ENCODE measurements at places on chromosomes 7 and 10.

GRCh38 chr7:138565451-138566114 is 105.5 kb downstream of the TRIM24 start:
- no peak overlapping the region for H3K27ac ChIP-seq
- no peaks in the 10 kb centered on the region for H3K27me3 ChIP-seq
- no peak overlapping the region for H3K4me3 ChIP-seq
- H3K4me1 ChIP-seq, result no peaks in the 10 kb centered on the region
- no peak for DNase-seq

DNA sequence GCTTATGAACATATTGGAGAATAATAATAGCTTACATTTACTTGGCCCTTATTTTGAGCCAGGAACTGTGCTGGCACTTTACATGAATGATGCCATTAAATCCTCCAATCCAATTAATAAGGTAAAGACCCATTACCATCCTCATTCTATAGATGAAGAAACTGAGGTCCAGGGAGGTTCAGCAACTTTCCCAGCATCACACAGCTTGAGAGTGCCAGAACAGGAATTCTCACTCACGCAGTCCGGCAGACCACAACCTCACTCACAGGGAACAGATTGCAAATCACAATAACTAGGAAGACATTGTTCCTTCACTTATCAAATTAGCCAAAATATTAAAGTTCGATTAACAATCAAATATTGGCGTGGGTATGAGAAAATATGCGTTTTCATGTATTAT is 18.3 kb downstream of the GPRIN2 start:
- no peak overlapping the region for H3K27ac ChIP-seq
- H3K4me1 ChIP-seq, result no peaks in the 10 kb centered on the region
- peaks cover 39% of the 10 kb centered on the region for H3K27me3 ChIP-seq
- no peak for DNase-seq
- no peaks in the 10 kb centered on the region for H3K36me3 ChIP-seq

DNA sequence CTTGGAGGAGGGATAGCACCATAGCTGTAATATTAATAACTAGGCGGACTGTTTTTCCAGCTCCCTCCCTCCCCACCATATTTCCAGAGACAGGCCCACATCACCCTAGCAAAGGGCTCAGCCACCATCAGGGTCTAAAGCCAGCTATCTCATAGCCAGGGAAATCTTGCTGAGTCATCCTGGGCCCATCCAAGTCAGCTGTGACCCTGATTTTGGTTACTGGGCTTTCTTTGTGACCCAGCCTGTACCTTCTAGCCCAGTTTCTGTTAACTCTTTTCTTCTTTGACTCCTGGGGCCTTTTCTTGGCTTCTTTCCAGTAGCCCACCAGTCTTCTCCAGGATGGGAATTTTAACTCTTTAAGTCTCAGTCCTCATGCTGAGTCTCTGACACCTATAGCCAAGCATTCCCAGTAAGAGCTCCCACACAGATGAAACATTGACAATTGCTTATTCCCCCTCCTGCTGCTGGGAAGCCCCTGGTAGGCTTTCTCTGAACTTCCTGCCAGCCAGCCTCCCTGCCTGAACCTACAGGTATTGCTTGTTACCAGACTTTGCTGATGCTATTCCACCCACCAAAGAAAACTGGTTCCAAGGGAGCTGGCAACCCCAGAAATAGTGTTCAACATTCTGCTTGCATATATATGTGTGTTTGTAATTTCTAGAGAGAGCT is 34.8 kb upstream of the ADO start:
- DNase-seq, result no peak
- H3K4me1 ChIP-seq, result peaks cover 6% of the 10 kb centered on the region
- no peaks in the 10 kb centered on the region for H3K36me3 ChIP-seq
- no peak overlapping the region for H3K4me3 ChIP-seq

DNA sequence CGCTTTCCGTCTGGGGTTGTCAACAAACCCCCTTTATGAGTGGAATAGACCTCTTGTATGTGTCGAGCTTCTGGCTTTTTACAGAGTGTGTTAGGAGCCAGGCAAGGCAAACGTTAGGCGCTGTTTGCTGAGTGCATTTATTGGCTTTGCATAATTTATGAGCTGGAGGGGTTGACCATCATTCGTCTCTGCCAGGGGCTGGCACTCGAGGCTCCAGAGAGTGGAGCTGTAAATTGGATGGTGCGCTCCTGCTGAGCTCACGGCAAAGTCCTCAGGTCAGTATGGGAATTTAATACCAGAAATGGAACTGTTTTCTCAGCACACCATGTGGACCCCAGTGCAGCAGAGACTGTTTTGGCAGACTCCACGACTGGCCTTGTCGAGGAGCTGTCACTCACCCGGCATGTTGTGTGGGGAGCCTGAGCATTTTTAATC is 699.4 kb upstream of the GALNT17 start:
- H3K27ac ChIP-seq, result no peak overlapping the region
- no peaks in the 10 kb centered on the region for H3K36me3 ChIP-seq
- H3K4me1 ChIP-seq, result peaks cover 4% of the 10 kb centered on the region
- DNase-seq, result no peak

- H3K4me3 ChIP-seq, result no peak overlapping the region
- H3K36me3 ChIP-seq, result no peaks in the 10 kb centered on the region
- no peak for DNase-seq
- no peak overlapping the region for H3K27ac ChIP-seq
- peaks cover 40% of the 10 kb centered on the region for H3K27me3 ChIP-seq
These were observed 13.8 kb downstream of the CYTH3 start for GRCh38 chr7:6258440-6259182.

DNA sequence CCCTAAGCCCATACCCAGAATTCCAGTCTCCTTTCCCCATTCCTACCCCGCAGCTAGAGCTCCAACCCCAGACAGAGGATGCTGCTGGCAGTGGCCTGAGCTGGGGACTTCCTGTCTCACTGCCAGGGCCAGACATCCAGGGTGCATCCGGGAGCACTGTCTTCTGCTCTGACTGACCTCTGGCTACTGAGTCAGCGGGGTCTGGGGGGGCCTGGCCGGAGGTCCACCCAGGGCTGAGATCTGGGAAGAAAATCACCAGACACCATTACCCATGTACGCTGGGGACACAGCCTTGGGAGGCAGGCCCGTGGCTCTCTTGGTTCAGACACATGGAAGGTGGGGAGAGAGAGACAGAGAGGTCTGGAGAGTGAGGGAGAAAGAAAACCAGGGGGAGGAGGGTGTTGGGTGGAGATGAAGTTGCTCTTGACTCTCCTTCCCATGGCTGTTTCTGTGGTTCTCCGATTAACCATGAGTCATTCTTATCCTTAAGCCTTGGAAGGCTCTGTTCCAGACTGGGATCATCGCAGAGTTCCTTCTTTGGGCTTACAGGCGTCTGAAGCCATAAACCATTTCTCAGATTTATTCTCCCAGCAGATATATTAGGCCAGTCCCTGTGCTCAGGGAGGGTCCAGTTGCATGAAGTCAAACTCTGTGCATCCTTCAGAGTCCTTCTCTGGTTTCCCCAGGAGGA is 23.6 kb downstream of the TSPAN15 start:
- H3K36me3 ChIP-seq, result no peaks in the 10 kb centered on the region
- no peak overlapping the region for H3K27ac ChIP-seq
- H3K4me1 ChIP-seq, result no peaks in the 10 kb centered on the region
- DNase-seq, result no peak

DNA sequence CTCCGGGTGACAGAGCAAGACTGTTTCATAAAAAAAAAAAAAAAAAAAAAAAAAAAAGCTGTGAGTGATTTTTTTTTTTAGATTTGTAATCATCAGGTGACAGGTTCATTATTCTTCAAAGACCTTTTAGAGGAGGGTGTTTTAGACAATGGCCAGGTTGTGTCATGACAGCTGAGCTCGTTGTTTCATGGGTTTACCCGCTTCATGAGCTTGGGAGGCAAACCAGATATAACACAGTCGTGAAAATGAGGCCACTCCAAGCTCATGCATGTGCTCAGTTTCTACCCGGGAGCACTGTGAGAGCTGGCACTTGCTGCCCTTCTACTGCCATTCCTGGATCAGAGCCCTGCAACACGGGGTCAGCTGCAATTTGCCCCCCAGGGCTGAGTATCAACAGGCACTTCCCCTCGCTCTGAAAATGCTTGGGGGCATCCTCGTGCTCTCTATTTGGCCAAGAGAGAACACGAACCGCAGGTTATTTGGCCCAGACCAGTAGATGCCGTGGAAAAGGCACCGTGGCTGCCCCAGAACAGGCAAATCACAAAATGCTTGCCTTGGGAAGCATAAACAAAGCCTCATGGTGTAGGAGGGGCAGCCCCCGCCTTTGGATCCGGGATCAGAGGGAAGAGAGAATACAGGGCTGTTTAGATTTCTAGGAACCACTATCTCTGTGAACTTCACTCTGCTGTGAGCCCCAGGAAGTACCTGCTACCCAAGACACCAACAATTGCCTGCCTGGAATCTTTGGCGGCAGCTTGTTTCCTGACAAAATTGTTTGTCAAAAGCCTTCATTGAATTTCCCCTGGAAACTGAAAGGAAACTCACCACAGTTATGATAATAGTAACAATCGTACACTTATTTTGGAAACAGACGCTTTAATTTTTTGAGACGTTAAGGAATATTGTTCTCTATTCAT is 371.0 kb downstream of the FRMD4A start:
- H3K4me1 ChIP-seq, result peaks cover 4% of the 10 kb centered on the region
- H3K27ac ChIP-seq, result no peak overlapping the region
- peaks cover 2% of the 10 kb centered on the region for H3K27me3 ChIP-seq
- no peak for DNase-seq

DNA sequence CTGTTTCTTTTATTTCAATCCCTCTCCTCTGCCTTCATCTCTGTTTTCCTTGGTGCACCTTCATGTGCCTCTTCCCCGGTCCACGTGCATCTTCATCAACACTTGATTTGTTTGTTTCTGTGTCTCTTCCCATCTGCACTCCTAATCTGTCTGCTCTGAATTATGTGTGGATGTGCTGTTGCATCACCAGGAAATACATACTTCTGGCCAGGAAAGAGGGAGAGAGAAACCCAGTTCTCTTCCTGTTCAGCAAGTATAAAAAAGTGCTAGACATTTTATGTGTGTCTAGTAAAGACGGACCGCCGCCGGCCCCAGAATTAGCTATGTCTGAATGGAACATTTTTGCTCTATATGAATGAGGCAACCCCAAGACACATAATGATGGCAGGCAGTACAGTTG is 93.8 kb downstream of the CALD1 start:
- H3K4me3 ChIP-seq, result no peak overlapping the region
- no peaks in the 10 kb centered on the region for H3K36me3 ChIP-seq
- peaks cover 13% of the 10 kb centered on the region for H3K4me1 ChIP-seq

All from activated CD4-positive, alpha-beta T cell treated with anti-CD3 and anti-CD28 coated beads, Interleukin-2, amount 10 ng/mL, durations not matched to agents 7 days and 5 days (primary cell).